Stimulated activated memory B cell treated with anti-CD40 and anti-IgM and Interleukin-4, amounts not matched to agents 10 μg/mL and 1 μg/mL and 100 μg/mL, for 72 hours (primary cell): ENCODE measurements at places on chromosomes 7 and 10.
A peak's percentile ranks its signal among the peaks of the same experiment; 100 is the strongest.

DNA sequence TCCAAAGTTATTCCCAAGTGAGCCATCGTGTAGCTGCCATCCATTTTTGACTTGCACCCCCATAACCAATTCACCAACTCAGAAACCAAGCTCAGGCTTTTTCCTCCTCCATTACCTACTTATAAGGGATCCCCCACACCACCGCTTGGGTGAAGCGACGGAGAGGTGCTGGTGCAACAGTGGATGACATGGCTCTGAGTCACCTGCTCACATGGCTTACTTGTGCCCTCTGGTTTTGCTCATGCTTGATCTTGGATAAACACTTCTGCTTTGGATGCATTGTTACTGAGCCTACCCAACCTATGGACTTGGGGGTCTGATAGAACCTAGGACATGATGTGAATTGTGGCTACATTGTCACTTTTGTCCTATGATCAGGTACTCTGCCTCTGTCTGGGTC lies 12.0 kb upstream of the AKR1B1 start:
- H3K27ac ChIP-seq: no peak overlapping the region
- ATAC-seq: peak; percentile 24
- H3K36me3 ChIP-seq: no peaks in the 10 kb centered on the region
- H3K4me1 ChIP-seq: no peaks in the 10 kb centered on the region
- H3K4me3 ChIP-seq: no peak overlapping the region
- no peaks in the 10 kb centered on the region for H3K27me3 ChIP-seq

DNA sequence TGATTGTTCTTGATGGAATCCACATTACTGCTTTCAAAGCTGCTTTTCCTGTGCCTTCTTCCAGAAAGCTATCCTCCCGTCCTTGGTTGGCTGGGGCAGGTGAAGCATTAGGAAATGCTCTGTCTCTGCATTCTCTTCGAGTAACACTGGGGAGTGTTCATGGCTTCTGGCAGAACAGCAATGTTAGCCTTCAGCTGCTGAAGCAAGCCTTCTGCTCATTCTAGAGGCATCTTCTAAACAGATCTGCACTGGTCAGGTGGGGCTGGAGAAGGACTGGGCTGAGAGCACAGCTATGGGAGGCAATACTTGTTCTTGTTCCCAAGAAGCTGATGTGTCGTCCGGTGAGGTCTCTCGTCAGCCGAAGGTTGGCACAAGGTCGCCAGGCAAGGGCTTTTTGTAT lies 80.6 kb downstream of the MGMT start:
- H3K4me1 ChIP-seq: peaks cover 42% of the 10 kb centered on the region
- H3K27ac ChIP-seq: peak overlapping the region; percentile 64
- peaks cover 31% of the 10 kb centered on the region for H3K36me3 ChIP-seq
- no peak for ATAC-seq
- H3K27me3 ChIP-seq: no peaks in the 10 kb centered on the region

- no peaks in the 10 kb centered on the region for H3K36me3 ChIP-seq
- H3K4me3 ChIP-seq: peak overlapping the region; percentile 93
- H3K4me1 ChIP-seq: peaks cover 30% of the 10 kb centered on the region
- peaks cover 25% of the 10 kb centered on the region for H3K27me3 ChIP-seq
- ATAC-seq: no peak
- H3K27ac ChIP-seq: peak overlapping the region; percentile 40
Observed at GRCh38 chr10:35643151-35644049, 1.3 kb upstream of the FZD8 start.

- no peaks in the 10 kb centered on the region for H3K27me3 ChIP-seq
- H3K4me1 ChIP-seq: no peaks in the 10 kb centered on the region
- no peak for ATAC-seq
- H3K4me3 ChIP-seq: no peak overlapping the region
- H3K36me3 ChIP-seq: no peaks in the 10 kb centered on the region
- H3K27ac ChIP-seq: no peak overlapping the region
Observed at GRCh38 chr7:64636386-64636785, 29.5 kb upstream of the ZNF107 start.

- ATAC-seq: no peak
- no peak overlapping the region for H3K4me3 ChIP-seq
- H3K27me3 ChIP-seq: no peaks in the 10 kb centered on the region
- H3K36me3 ChIP-seq: peaks cover 53% of the 10 kb centered on the region
Observed at GRCh38 chr7:156764766-156765165, 124.2 kb downstream of the RNF32 start.

- H3K36me3 ChIP-seq: no peaks in the 10 kb centered on the region
- peaks cover 21% of the 10 kb centered on the region for H3K27me3 ChIP-seq
- no peak for ATAC-seq
- no peak overlapping the region for H3K27ac ChIP-seq
- no peaks in the 10 kb centered on the region for H3K4me1 ChIP-seq
Observed at GRCh38 chr10:70649526-70649925, 22.8 kb upstream of the ADAMTS14 start.

GRCh38 chr10:70087616-70088307 lies 35.1 kb downstream of the MACROH2A2 start:
- ATAC-seq: no peak
- no peak overlapping the region for H3K4me3 ChIP-seq
- H3K4me1 ChIP-seq: no peaks in the 10 kb centered on the region
- H3K27ac ChIP-seq: no peak overlapping the region

- peaks cover 15% of the 10 kb centered on the region for H3K36me3 ChIP-seq
- H3K27ac ChIP-seq: no peak overlapping the region
- no peak overlapping the region for H3K4me3 ChIP-seq
Observed at GRCh38 chr10:99672884-99673283, 13.6 kb downstream of the ENTPD7 start.

DNA sequence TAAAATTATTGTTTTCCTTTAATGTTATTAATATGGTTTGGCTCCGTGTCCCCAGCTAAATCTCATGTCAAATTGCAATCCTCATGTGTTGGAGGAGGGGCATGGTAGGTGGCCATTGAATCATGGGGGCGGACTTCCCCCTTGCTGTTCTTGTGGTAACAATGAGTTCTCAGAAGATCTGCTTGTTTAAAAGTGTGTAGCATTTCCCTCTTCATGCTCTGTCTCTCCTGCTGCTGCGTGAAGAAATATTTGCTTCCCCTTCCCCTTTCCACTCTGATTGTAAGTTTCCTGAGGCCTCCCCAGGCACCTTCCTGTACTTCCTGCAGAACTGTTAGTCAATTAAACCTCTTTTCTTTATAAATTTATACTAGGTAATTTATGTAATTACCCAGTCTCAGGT lies 27.5 kb downstream of the VIM start:
- H3K4me1 ChIP-seq: peaks cover 7% of the 10 kb centered on the region
- H3K4me3 ChIP-seq: no peak overlapping the region
- ATAC-seq: no peak
- H3K27ac ChIP-seq: no peak overlapping the region
- peaks cover 8% of the 10 kb centered on the region for H3K27me3 ChIP-seq

GRCh38 chr10:110241841-110242240 lies 34.4 kb downstream of the MXI1 start:
- ATAC-seq: no peak
- peaks cover 21% of the 10 kb centered on the region for H3K4me1 ChIP-seq
- H3K27me3 ChIP-seq: no peaks in the 10 kb centered on the region
- no peak overlapping the region for H3K27ac ChIP-seq
- H3K4me3 ChIP-seq: no peak overlapping the region

DNA sequence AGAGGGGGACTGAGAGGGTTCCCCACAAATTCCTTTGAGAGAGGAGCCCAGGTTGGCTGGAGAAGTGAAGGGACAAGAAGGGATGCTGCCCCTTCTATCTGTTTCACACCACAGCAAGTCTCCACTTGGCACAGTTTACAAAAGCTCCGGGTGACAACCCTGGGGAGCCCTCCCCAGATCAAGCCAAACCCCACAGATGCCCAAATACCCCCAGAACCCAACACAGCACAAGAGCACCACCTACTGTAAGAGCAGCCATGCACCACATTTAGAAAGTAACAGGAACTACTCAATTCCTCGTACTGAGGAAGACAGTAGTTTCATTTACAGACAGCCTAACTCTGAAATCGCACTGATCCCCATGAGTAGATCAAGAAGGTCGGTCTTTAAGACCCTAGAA lies 67.8 kb upstream of the ATP6V0A4 start:
- no peaks in the 10 kb centered on the region for H3K4me1 ChIP-seq
- no peak overlapping the region for H3K27ac ChIP-seq
- ATAC-seq: no peak
- no peaks in the 10 kb centered on the region for H3K36me3 ChIP-seq
- peaks cover 11% of the 10 kb centered on the region for H3K27me3 ChIP-seq

- no peaks in the 10 kb centered on the region for H3K27me3 ChIP-seq
- no peak for ATAC-seq
- H3K4me1 ChIP-seq: no peaks in the 10 kb centered on the region
- H3K36me3 ChIP-seq: no peaks in the 10 kb centered on the region
- no peak overlapping the region for H3K4me3 ChIP-seq
- H3K27ac ChIP-seq: no peak overlapping the region
Observed at GRCh38 chr7:36303202-36304098, 86.2 kb upstream of the ANLN start.

DNA sequence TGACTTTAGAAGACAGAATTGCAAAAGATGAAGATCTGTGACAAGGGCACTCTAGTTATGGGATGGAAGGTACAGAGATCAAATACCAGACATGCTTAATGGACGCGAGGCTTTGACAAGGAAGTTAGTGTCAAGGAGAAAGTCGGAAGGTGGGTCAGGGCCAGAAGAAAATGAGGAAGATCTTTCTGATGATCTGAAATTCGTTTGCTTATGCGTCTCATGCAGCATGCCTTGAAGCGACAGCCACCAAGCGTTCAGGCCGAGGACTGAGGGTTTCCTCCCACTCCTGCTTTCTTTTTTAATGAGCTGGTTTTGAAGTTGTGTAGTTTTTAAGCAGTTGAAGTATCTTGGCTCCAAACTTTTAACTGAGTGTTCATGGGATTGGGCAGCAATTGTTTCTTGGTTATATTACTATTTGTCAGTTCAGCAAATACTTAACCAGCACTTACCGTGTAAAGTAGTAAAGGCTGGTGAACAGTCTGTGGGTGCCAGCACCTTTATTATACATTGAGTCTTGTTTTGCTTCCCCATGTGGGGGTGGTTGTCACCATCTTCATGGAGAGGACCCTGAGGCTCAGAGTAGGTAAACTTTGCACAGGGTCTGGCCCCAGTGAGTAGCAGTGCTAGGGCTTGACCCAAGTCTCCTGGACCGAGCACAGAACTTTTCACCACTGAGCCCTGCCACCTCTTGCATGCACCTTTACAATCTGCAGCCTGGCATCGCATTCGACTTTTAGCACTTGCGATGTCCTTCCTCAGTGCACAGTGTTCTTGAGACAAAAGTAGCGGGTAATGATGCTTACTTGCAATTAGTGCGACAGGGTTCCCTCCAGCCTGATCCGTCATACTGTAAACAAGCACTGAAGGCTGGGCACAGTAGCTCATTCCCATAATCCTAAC lies 14.3 kb upstream of the BHLHA15 start:
- peaks cover 30% of the 10 kb centered on the region for H3K4me1 ChIP-seq
- peaks cover 27% of the 10 kb centered on the region for H3K27me3 ChIP-seq
- H3K4me3 ChIP-seq: no peak overlapping the region
- H3K27ac ChIP-seq: no peak overlapping the region

DNA sequence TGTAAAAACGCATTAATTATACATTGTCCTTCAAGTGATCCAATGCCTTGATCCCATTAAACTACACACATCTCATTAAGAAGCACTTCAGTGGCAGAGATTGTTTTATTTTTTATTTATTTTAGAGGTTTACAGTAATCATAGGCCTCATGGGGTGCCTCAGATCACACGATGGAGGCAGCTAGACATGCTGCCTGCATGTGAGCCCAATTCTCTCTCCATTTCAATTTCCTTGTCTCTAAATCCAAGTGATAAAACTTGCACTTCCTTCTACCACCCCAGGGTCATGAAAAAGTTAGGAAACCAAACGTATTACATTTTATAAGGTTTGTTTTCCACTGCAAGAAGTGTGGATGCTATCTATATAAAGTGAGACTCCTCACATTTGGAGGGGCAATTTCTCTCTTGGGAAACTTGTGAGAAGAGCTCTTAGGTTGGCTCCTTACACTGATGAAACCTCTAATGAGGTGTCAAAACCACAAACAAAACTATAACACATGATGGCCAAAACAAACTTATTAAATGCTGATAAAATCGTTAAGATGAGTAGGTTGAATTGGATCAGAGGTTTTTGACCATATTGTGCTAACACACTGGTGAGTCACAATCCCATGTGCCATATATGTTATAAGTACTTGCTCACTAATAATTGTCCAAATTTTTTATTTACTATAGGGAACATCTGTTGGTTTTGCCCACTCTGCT lies 22.3 kb upstream of the XPNPEP1 start:
- H3K4me1 ChIP-seq: no peaks in the 10 kb centered on the region
- no peak overlapping the region for H3K4me3 ChIP-seq
- H3K27me3 ChIP-seq: peaks cover 9% of the 10 kb centered on the region

GRCh38 chr10:113569576-113569975 lies 16.7 kb downstream of the HABP2 start:
- H3K4me3 ChIP-seq: no peak overlapping the region
- H3K36me3 ChIP-seq: no peaks in the 10 kb centered on the region
- no peaks in the 10 kb centered on the region for H3K4me1 ChIP-seq
- ATAC-seq: no peak

DNA sequence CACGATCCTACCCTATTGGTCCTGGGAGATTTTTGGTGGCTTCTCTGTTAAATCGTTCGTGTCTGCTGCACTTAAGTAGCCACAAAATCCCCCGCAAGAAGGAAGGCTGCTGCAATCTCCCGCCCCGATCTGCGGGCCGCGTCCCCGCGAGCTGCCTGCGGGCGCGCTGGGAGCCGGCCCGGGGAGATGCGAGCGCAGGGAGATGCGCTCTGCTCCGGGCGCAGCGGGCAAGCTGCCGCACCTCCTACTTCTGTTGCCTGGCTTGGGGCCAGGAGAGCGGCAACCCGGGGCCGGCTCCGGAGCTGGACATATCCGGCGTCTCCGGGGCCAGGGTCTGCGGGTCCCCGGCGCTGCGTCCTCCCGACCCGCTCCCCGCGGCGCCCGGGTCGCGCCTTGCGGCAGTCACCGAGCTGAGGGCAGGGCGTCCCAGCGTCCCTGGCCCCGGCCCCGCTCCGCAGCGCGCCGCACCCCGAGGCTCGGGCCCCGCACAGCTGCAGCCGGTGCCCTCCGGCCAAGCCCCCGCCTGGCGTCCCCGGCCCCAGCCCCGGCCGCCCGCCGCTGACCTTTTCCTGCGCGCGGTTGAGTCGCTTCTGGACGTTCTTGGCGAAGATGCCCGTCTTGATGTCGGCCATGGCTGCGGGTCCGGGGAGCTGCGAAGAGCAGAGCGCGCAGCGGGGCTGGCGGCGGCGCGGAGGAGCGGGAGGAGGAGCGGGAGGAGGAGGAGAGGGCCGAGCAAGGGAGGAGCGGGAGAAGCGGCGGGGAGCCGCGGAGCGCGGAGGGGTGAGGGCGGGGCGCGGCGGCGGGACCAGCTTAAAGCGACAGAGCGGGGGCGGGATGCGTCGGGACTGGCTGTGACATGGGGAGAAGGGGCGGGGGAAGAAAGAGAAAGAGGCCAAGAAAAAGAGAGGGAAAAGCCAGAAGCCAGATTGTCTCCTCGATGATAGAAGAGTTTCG lies at the start of gene AMPH:
Gene AMPH, minus strand, starts transcription at position 654 of the 954 bp plus-strand sequence. Its CDS starts 22 bp downstream, at position 632.
- no peaks in the 10 kb centered on the region for H3K36me3 ChIP-seq
- peak; percentile 37 for ATAC-seq
- H3K4me3 ChIP-seq: peak within 1 kb of the TSS; percentile 57
- no peaks in the 10 kb centered on the region for H3K4me1 ChIP-seq

- no peak overlapping the region for H3K4me3 ChIP-seq
- H3K27ac ChIP-seq: no peak overlapping the region
- H3K4me1 ChIP-seq: no peaks in the 10 kb centered on the region
- ATAC-seq: no peak
- no peaks in the 10 kb centered on the region for H3K27me3 ChIP-seq
- H3K36me3 ChIP-seq: no peaks in the 10 kb centered on the region
Observed at GRCh38 chr10:48464871-48465736, 139.8 kb downstream of the ARHGAP22 start.
